RWPE2 (cell line): ENCODE measurements at places on chromosomes 2 and 18.

GRCh38 chr2:182366628-182367027 is 60.2 kb downstream of the PDE1A start:
- DNase-seq: no peak

- no peak for DNase-seq
Observed at GRCh38 chr2:49914281-49914680, 760.0 kb upstream of the FSHR start.

- peak; percentile 51 for DNase-seq
Observed at GRCh38 chr2:238239543-238239862, 335 bp downstream of the HES6 start.

DNA sequence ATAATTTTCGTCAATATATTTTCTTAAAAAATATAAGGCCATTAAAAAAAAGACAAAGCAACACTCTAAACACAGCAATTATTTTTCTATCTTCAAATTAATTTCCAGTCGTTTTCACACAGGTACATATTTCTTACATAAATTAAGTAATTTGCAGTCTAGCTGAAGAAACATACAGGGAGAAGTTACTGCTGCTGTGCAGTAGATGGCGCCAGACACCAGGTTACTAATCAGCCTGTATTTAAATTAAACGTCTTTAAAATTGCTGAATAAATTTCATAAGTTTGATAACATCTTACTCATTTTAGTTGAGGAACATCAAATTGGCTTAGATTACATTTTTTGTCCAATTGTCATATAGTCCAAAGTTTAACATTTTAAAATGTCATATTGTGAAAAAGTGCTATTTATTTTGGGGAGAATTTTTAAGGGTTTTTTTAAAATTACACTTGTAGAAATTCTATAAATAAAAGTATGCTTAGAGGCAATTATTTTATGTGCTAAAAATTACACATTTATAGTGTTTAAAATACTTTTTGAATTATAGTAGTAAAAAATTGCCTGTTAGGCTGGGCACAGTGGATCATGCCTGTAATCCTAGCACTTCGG is 88.4 kb downstream of the PMAIP1 start:
- no peak for DNase-seq

GRCh38 chr2:8658064-8658862 is 23.6 kb upstream of the ID2 start:
- DNase-seq: no peak

DNA sequence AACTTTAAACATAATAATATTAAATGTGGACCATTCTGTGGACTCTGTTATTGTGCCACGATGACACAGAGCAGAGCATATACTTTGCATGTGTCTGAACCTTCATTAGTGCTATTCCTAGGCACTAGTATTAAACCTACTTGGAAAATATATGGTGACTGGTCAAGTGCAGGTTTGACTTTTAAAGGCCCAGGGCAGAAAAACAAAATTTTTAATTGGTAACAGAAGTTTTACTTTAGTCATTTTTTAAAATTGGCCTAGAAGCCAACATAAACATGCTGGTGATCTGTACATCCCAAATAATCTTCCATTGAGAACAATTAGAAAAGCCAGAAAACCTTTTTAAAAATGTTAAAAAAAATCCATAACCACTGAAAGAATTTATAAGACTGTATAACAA is 16.6 kb downstream of the LDAH start:
- DNase-seq: no peak

- DNase-seq: no peak
Observed at GRCh38 chr2:239240414-239240881, 160.4 kb downstream of the HDAC4 start.

- no peak for DNase-seq
Observed at GRCh38 chr2:236872015-236872414, 213.7 kb upstream of the COPS8 start.

GRCh38 chr18:32315881-32316280 is 126.0 kb downstream of the MEP1B start:
- no peak for DNase-seq

- DNase-seq: no peak
Observed at GRCh38 chr2:203870481-203870880, 2.9 kb downstream of the CTLA4 start.

GRCh38 chr2:74693213-74693612 is 39.2 kb downstream of the SEMA4F start:
- DNase-seq: no peak

DNA sequence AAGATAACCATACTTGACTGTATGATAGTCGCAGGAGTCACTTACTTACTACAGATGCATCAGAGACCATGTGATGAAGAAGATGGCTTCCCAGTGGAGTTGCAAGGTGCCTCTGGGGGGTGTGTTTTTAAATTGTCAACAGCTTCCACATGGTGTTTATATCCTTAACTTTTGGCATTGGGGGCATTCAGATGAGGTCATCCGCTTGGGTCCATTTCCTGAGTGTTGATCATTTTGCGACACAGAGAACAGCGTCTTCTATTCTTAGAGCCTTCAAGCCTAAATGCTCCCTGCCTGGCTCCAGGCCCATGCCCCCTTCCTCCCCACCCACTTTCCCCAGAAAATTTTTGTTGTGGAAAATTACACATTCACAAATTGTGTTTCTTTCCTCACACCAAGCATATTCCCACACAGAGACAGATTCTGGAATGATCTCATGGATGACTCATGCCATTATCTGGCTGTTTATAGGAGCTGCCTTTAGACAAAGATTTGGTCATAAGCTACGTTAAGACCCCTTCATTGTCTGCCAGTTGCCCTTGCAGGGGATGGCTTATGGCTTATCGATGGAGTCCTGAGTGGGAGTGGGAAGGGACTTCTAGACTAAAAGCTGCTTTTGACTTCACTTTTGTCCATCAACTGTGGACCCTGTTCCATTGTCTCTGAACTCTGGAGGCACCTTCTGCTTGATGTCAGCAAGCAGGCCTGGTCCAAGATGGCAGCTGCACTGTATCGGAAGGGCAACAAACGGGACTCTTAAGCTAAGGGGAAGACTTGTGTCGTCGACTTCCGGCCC is 91.8 kb downstream of the CABLES1 start:
- DNase-seq: no peak

DNA sequence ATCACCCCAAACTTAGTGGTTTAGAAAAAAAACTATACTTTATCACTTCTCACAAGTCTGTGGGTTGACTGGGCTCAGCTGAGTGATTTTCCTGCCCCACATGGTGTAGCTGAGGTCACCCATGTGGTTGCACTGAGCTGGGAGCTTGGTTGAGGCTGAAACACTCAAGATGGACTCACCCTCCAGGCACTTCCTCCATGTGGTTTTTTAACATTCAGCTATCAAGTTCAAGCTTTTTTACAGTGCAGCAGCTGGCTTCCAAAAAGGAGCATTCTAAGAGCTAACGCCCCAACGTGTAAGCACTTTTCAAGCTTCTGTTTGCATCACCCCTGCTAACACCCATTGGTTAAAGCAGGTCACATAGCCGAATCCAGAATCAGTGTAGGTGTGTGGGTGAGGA is 105.9 kb upstream of the CREB1 start:
- DNase-seq: no peak

DNA sequence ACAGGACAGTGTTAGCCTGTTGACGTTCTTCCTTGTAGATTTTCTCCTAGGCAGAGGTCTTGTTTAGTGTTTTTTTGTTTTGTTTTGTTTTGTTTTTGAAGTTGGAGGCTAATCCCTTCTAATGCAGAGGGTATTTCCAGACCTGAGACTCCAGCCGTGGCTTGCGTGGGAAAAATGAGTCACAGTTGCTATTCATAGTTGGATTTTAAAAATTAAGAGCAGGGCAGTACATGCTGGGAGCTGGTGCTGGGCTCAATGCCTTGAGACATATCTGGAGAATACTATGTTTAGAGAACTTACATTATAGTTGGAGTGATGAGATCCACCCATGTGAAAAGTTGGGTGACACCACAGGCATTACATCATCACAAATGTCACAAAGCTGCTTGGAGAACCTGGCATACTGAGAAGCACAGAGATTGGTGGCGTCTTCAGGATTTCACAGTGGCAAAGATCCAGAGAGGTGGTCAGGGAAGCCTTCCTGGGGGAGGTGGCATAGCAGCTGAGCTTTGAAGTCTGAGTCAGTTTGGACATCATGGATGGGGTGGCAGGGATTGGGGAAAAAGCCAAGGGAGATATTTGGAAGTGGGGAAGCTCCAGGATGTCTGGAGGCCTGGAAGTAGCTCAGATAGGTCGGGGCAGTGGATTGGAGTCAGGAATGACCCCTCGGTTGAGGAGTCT is 249.4 kb downstream of the LOXHD1 start:
- no peak for DNase-seq

- no peak for DNase-seq
Observed at GRCh38 chr2:150076281-150076680, 411.2 kb downstream of the RND3 start.

DNA sequence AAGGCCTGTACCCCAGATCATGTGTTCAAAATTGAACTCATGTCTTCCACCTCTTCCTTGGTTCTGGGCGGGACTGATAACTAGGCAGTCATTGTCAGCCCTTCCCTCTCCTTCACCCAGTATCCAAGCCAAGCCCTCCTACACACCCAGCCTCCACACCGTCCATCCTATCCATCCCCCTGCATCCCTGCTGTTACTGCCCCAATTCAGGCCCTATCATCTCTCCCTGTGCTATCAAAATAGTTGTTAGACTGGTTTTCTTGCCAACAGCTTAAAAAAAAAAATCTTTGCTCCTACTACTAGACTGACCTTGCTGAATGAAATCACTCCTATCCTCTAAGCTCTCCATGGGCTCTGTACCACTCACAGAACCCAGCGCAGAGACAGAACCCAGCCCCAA is 32.8 kb downstream of the TGFA start:
- DNase-seq: no peak

GRCh38 chr18:48926420-48926857 is 24.3 kb downstream of the SMAD7 start:
- DNase-seq: no peak

GRCh38 chr2:120384486-120385354 is 38.8 kb downstream of the INHBB start:
- DNase-seq: peak; percentile 30

- DNase-seq: no peak
Observed at GRCh38 chr2:221334481-221335218, 237.5 kb downstream of the EPHA4 start.

GRCh38 chr2:49514201-49514600 is 359.9 kb upstream of the FSHR start:
- DNase-seq: no peak

DNA sequence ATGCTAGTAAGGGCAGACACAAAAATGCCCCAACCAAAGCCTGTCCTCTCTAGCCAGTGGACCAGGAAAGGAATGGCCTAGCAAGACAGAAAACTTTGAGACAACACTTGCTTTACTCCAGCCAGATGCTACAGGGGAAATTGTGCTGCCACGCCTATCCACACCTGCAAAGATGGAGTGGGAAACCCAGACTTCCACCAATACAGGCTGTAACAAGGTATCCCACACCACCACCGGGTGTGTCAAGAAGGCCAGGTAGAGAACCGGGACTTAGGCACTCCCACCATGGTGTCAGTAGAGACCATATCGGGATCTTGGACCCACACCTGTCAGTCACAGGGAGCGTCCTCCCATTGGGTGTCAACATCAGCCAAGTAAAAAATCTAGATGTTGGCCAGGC is 16.2 kb upstream of the ESPNL start:
- DNase-seq: peak; percentile 32

GRCh38 chr2:100482741-100483140 is 12.5 kb downstream of the NMS start:
- DNase-seq: no peak

GRCh38 chr2:32614084-32614483 is 13.8 kb upstream of the TTC27 start:
- no peak for DNase-seq

DNA sequence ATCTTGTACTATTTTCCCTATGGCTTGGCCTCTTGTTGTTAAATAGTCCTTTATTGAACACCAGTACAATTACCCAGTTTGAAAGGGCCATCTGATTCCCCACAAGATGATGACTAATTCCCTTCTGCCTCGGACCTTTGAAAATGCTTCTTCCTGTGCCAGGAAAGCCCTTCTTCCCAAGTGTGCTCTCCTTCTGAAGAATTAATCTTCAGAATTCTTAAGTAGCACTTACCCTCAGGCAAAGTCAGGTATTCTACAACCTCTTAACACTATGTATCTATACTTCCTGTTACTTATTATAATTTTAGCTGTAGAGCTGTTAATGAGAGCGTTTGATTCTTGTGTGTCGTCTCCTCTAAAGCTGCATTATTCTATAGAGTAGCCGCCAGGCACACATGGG is 28.6 kb upstream of the MEX3C start:
- DNase-seq: no peak

GRCh38 chr2:178230396-178230795 is 36.1 kb downstream of the OSBPL6 start:
- no peak for DNase-seq

DNA sequence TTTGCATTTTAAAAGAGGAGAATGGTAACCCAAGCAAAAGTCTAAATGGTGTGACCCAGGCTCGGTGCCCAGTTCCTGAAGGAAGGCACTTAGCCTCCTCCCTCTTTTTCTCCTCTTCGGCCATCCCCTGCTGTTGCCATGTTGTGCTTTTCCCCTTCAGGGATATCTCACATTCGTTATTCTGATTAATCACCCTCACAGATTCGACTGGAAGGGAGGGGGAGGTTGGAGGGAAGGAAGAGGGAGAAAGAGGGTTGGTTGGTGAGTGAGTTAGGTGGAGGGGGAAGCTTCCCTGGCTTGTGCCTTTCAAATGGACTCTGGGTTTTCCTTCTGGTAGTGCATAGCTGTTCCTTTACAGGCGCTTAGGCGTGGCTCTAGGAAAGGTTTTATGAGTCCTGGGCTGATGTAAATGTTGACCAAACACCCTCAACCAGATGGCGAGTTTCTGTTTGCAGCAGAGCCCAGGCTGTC is 39.0 kb upstream of the LYPD6B start:
- no peak for DNase-seq

DNA sequence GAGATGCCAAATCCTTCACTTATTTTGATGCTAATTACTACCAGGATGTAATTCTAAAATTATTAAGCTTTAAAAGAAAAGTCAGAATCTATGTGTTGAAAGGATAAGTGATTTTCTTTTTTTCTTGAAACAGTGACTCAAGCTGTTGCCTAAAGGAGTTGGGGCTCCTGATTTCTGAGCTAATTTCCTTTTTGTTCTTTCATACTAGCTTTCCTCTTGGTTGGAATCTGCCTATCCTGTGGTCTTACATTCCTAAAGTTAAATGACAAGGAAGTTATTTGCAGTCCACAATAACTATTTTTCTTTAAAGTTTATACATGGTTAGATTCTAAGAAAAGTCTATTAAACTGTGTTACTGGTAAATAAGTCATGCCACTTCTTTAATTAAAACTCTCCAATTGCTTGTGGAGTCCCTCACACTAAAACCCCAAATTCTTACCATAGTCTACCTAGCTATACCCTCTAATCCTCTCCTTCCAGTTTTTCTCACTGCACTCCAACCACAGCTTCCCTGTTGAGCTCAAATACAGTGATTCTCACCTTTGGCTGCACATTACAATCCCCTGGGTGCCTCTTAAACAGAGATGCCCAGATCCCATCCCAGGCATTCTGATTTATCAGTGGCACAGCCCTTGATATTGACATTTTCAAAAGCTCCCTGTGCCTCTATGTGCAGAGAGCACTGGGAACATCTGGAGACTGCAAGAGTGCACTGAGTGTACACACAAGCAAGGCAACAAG is 63.3 kb upstream of the EFEMP1 start:
- DNase-seq: no peak

GRCh38 chr2:157311706-157312105 is 13.9 kb downstream of the ERMN start:
- no peak for DNase-seq

GRCh38 chr2:205656941-205657340 is 25.4 kb upstream of the NRP2 start:
- no peak for DNase-seq

GRCh38 chr18:53070788-53071187 is 730.8 kb downstream of the DCC start:
- DNase-seq: no peak
